ENCODE measurements at places on chromosomes 7 and 10.

GRCh38 chr7:151851145-151851751 is 25.7 kb downstream of the PRKAG2 start:
- no peak for DNase-seq

GRCh38 chr7:3835109-3835508 is 534.1 kb downstream of the SDK1 start:
- no peak for DNase-seq

DNA sequence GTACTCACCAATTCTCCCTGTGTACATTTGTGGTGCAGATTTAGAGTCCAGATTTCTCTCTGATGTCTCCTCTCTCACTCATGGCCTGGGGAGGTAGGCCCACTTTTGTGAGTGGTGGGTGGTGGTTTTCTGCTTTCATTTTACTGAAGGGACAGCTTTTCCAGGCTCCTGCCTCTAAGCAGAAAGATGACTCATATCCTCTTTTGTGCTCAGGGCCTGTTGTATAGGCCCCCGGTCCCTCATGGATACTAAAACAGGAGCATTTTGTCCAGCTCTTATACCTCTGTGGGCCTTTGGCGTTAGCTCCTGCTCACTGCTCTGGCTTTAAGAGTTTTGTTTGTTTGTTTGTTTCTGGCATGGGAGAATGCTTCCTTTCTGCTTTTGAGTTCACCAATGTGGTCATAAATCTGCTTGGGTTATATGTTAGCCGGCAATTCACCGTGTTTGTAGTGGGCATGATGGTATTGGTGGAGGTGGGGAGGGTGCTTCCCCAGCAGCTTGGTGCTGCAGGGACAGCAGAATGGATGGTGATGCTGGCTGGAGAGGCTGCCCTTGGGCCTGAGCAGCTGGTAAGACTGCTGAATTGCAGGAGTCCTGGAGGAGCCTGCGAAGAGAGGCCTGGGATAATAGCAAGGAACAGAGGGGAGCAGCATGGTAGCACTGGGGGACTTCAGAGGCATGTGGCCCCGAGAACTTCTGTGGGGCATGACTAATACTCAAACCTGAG is 468.7 kb downstream of the RPS24 start:
- DNase-seq: no peak

- DNase-seq: no peak
Measured at GRCh38 chr7:150620061-150620460, 12.1 kb downstream of the GIMAP6 start.

GRCh38 chr10:132700156-132701098 is 85.5 kb downstream of the NKX6-2 start:
- DNase-seq: no peak

DNA sequence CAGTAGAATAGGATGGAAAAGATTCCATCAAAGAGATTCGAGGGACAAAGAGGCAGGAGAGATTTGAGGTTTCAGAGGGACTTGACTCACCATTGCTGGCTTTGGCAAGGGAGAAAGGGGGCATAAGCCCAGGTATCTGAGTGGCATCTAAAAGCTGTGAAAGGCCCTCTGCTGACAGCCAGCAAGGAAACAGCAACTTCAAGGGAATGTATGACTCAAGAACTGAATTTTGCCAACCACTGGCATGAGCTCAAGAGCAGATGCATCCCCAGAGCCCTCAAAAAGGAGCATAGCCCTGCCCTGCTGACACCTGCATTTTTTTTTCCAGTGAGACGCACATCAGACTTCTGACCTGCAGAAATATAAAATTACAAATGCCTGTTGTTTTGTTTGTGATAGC is 19.6 kb upstream of the ADAM12 start:
- no peak for DNase-seq

DNA sequence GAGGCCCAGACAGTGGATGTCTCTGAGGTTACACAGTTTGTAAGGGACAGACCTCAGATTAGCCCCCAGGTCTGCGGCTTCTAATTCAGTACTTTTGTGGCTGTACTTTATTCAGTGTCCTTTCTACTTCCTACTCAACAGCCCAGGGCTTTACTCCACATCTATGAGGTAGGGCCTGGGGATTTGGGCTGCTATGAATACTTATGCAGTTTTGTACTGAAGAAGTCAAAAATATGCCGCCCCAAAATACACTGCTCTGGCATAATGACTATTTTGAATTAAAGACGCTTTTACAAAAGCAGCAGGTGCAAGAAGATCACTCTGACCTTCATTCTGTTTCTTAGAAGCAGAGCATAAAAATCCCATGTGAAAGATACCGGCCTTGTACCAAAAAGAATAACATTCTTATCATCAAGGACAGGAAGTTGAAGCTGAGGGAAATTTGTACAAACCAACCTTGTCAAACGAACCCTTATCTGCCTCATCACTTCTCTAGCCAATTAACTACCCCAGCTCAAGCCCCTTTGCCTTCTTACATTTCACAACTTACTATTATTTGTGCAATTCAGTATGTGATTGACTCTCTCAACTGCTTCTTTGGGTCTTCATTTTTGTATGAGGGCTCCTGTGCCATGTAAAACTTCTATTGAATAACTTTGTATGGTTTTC is 26.1 kb upstream of the TRUB1 start:
- DNase-seq: no peak

GRCh38 chr10:110378006-110378405 is 73.3 kb upstream of the SMNDC1 start:
- no peak for DNase-seq

- DNase-seq: no peak
Measured at GRCh38 chr10:129780198-129780597, 183.9 kb downstream of the EBF3 start.

DNA sequence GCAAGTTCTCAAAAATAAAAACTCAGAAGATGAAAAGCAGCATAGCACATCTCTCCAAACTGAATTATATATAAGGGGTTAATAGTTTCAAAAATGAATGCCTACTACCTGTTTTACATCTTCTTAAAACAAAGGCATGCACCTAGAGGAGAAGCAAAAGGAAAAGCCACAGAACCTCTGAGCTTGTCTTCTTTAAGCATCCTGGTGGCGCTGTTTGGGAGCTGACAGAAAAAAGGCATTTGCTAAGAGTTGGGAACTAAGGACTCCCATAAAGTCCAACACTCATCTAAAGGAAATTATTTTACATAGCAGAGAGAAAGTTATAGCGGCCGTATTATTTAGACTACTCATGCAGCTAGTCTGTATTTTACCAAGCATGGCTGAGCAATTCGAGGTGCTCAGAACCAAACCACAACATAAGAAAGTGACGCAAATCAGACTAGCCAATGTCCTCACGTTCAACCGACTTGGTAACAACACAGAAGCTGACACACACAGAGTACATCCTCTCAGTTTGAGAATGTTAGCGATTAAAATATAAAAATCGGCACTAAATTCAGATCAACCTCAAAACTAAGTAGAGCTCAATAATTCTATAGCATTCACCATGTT is 38.8 kb downstream of the PTN start:
- no peak for DNase-seq

DNA sequence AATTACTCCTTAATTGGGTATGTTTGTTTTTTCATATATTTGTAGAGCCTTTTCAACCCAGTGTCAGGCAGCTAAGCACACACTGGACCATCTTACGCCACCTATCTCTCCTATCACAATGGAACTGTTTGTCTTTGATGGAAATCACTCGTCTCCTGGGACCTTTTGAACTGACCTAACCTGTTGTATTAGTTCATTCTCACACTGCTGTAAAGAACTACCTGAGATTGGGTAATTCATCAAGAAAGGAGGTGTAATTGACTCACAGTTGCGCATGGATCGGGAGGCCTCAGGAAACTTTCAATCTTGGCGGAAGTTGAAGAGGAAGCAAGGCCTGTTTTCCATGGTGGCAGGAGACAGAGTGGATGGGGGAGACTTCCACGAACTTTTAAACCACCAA is 182.0 kb downstream of the TCERG1L start:
- DNase-seq: no peak

GRCh38 chr10:27720529-27720928 is 25.1 kb downstream of the MKX start:
- no peak for DNase-seq

DNA sequence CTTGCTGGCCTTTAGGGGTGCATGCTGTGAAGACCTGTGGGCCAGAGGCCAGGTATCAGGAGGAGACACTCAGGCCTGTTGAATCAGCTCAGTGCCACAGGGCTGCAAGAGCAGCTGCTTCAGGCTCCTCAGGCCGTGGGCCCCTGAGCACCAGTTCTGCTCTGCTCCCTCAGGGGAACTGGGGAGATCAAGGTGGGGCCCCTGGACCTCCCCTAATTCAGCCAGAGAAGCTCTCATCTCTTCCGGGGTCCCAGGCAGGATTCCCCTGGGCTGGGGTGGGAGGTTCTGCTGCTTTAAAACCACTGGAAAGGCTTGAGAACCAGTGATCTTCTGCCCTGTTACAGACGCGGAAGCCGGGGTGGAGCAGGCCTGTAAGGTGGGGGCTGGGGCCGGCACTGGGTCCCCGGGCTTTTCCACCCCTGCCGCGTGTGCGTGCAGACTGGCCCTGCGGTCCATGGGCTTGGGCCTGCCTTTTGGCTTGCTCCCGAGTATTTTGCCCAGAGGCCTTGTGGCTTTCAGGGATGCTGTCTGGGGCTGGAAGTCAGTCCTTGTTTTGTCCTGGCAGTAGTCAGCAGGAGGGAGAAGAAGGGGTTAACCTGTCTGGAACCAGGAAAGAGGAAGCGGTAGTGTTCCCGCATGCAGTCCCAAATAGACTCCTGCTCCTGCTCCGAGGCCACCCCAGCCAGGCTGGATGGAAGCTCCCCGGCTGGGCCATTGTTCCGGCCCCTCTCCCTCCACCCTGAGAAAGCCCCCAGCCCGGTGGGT is 74.3 kb downstream of the LHPP start:
- DNase-seq: no peak

DNA sequence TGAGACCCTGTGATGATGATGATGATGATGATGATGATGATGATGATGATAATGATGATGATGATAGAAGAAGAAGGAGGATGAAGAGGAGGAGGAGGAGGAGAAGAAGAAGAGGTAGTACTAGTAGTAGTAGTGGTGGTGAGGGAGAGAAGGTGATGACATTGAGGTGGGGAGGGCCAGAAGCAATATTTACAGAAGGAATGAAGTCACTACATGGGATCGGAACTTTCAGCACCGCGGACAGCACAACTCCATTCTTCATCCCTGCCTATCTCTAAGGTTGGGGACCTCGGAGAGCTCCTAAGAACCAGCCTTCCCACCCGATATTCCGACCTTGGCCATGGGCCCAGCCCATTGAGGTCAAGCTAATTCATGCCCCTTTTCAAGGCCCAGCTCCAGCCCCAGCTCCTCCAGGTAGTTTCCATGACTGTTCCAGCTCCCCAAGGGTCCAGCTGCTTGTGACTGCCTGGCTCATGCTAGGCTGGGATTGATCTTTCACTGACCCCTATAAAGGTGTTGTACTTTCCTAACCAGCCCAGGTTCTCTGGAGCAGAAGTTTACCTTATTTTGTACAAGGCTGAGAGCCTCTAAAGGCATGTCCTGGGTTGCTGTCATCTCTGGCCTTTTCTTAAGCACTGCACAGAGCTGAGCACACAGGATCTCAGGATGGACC is 10.3 kb downstream of the CRHR2 start:
- no peak for DNase-seq

GRCh38 chr10:88881922-88882645 is 2.0 kb downstream of the STAMBPL1 start:
- DNase-seq: no peak

DNA sequence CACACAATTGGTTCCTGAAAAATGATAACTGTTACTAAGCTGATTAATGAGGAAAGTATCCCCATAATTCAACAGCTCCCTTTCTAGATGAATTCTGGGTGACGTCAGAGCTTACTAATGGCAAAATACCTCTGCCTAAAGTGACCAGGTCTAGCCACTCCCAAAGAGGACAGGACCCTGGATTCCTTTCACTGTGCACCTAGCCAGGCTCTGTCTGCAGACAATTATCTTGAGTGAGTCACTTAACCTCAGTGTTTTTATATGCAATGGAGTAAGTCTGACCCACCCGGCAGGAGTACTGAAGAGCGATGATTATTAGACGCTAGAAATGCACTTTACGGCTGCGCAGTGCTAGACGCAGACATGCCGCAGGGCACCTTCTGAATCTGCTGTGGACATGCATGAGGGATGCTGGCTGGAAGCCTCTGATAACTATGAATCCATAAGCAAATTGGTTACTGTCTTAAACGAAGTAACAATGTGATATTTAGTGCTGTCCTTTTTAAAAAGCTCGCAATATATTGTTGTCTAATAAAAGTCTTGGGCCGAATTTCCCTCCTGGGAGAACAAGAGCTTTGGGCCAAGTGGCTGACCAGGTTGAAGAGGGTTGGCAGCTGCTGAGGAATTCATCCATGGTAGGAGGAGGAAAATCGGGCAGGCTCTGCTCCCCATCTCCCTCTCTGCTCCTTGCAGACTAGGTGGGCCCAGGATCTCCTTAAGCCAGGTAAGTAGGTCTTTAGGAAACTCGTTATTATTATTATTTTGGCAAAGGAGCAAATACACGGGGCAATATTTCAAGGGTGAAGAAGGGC is 4.6 kb upstream of the INPP5A start:
- no peak for DNase-seq

DNA sequence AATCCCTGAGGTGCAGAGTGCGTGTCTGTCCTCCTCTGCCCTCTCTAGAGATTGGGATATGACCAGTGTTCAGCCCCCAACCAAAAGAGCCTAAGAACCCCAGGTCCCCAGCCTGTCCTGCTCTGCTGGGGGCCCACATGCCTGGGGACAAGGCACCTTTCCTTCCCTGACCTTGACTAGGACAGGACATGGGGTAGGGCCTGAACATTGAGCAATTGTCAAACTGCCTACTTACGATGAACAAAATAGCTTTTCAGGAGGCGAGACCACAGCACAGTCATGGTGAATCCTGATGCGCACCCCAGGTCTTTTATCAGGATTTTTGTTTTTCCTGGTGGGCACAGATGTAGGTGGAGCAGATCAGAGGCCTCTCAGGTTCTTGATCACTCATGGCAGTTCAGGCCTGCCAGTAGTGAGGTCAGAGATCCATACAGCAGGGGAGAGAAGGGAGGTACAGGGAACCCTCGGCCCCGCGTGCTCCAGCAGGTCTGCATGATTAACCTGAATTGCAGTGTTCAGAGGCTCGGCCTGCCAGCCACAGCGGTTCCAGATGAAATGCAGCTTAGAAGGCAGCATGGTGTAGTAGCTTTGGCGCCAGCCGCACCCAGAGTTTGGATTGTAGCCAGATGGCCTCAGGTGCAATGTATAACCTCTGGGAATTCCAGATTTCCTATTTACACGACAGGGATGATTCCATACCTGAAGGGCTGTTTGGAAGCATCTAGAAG is 191.3 kb downstream of the CUX1 start:
- DNase-seq: no peak

- no peak for DNase-seq
Measured at GRCh38 chr10:59993931-59994330, 87.6 kb upstream of the CCDC6 start.
